Nephron progenitor cell (in vitro differentiated cells): ENCODE measurements at places on chromosomes 5 and 9.

- no peak for DNase-seq
Measured at GRCh38 chr5:51382521-51383130, 622 bp upstream of the ISL1 start.

- no peak for DNase-seq
Measured at GRCh38 chr5:112483704-112484103, 64.6 kb upstream of the EPB41L4A start.

- no peak for DNase-seq
Measured at GRCh38 chr5:10323588-10324488, 16.1 kb upstream of the CMBL start.

- no peak for DNase-seq
Measured at GRCh38 chr5:35369965-35370790, 139.9 kb upstream of the PRLR start.

DNA sequence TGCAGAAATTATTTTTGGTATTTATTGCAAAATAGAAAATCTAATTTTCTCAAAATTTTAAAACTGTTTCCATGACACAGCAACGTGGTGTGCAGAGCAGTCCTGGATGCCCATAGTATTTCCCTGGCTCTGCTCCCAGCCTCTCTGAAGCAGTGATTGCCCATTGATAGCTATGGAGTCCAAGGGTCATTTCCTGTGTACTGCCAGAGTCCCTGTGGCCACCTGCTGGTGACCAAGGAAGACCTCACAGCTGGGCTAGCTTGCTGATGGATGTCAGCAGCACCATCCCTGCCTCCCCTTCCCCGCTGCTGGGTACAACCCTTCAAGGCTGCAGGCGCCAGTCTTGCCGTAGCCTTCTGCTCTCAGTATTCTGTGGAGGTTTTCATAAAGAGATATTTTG is 184.1 kb downstream of the DIRAS2 start:
- no peak for DNase-seq

DNA sequence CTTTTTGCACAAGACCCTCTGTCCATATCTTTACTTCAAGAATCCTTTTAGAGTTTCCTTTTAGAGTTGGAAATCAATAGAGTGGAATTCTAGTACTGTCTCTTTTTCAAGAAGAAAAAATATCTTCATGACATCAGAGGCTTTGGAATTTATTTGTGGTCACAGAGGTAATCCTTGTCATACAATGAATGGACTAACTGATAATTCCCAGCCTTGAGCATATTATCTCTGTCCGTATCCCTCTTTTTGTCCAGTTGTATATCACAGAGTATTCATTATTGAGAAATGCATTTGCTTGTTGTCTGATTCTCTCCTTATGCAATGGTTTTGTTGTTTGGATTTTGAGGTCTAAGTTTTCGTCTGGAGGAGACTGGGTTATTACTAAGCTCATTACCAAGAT is 82.0 kb upstream of the HAPLN1 start:
- no peak for DNase-seq

- no peak for DNase-seq
Measured at GRCh38 chr5:149036970-149037369, 25.9 kb downstream of the SH3TC2 start.

DNA sequence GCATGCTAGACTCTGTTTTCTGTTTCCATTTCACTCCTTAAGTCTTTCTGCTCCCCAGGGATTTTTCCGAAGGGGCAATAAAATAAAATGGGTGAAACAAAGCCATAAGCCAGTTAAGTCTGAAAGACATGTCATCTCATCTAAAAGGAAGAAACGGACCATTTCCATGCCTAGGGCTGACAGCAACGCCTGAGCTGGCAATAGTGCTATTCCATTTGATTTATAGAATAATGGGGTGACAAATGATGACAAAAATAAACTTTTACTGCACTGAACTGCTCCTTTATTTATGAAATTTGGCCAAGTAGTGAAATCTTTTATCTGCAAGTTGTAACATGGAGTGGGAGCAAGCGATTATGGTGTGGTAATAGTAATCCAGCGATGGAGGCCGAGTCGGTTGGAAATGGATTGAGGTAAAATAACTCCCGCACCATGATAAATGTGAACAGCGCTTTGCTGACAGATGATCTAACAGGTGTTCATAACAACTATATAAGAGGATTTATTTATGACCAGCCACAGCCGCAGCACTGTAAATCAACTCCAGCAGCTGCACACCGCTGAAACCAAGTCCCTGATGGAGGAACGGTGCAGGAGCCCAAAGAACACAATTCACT is 219.8 kb upstream of the TBCA start:
- DNase-seq: no peak

DNA sequence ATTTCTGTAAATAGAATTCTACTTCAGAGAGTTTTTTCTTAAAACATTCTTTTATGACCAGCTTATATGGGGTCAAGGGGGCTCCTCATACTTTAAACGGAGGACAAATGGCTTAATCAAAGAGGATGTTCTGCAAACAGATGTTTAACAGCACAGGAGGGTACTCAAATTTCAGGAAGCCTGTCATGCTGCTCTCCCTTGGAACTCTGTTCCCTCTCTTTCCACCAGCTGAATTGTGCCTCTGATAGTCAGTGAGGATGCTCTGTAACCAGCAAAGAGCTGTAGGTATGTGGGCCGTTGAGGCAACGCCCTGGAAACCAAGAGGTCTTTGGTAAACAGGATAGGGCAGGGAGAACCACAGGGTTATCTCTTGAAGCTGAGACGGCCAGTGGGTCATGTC is 161.1 kb downstream of the C5orf15 start:
- no peak for DNase-seq

- no peak for DNase-seq
Measured at GRCh38 chr5:176844706-176845391, 34.5 kb downstream of the UNC5A start.

- no peak for DNase-seq
Measured at GRCh38 chr5:140551872-140552271, 4.4 kb downstream of the EIF4EBP3 start.

- DNase-seq: no peak
Measured at GRCh38 chr5:138712324-138712723, 40.9 kb upstream of the CTNNA1 start.

- DNase-seq: no peak
Measured at GRCh38 chr5:36877667-36878391, 1.3 kb downstream of the NIPBL start.

GRCh38 chr9:36987409-36987808 is 46.7 kb downstream of the PAX5 start:
- no peak for DNase-seq

DNA sequence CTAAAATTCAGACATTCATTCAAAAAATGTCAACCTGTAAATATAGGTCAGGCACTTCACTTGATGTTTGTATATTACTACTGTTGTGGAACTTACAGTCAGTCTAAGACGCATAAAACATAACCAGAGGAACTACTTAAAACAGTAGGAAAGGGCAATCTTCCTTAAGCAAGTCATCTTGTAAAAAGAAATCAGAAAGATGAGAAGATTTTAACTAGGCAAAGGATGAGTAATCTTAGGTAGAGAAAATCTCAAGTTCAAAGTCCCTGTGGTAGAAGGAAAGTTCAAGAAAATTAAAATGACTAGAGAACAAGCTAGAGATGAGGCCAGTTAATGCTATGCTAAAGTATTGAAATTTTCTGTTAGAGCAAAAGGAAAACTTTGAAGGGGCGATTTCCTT is 152.4 kb downstream of the RAPGEF6 start:
- no peak for DNase-seq

- DNase-seq: no peak
Measured at GRCh38 chr5:55151923-55152842, 7.8 kb upstream of the GPX8 start.
